SJCRH30 (cell line): ENCODE measurements at places on chromosomes 12 and 14. TPM values are rescaled to one million over a fixed set of nuclear protein-coding genes. Genes with fewer than 3 reads are reported as not detected.

- no peak for DNase-seq
Observed at GRCh38 chr12:113097716-113098440, 37.7 kb downstream of the RASAL1 start.

GRCh38 chr14:57291692-57292647 is 23.2 kb downstream of the AP5M1 start:
- no peak for DNase-seq

The PDZRN4 gene
- total RNA-seq, result not detected in 2 replicates

The LRRC10 gene
- total RNA-seq, result not detected in 2 replicates

GRCh38 chr14:54652188-54652587 is 85.3 kb downstream of the SAMD4A start:
- DNase-seq, result peak; percentile 91

The KRT86 gene
- 0.25 and 0.30 TPM in 2 replicates for total RNA-seq

The TRPV4 gene
- total RNA-seq, result 2.4 and 2.9 TPM in 2 replicates

The TPH2 gene
- not detected in 2 replicates for total RNA-seq

GRCh38 chr14:97120611-97121031 is 323.4 kb downstream of the VRK1 start:
- DNase-seq, result no peak

- DNase-seq, result no peak
Observed at GRCh38 chr14:30848449-30849240, 25.7 kb upstream of the COCH start.

- peak; percentile 37 for DNase-seq
Observed at GRCh38 chr14:94028450-94028826, 2.3 kb downstream of the OTUB2 start.

DNA sequence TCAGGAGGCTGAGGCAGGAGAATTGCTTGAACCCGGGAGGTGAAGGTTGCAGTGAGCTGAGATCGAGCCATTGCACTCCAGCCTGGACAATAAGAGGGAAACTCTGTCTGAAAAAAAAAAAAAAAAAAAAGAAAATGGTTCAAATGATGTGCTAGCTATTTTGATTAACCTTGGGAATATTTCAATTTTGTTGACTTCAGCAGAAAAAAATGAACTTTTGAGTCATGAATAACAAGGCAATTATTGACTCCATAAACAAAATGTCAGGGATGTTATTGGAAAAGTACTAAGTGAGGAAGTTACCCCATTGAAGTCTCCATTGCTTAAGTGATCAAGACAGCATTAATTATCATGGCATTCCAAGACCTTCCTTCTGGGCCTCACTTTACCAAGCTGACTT is 10.6 kb upstream of the PKP2 start:
- no peak for DNase-seq

- DNase-seq, result no peak
Observed at GRCh38 chr14:53006931-53007562, 56.2 kb upstream of the FERMT2 start.
